Activated T-helper 2 cell treated with anti-CD3 and anti-CD28 coated beads, Interferon-gamma antibody, Interleukin-2, Interleukin-4, amounts not matched to agents 10 μg/mL and 5 μg/mL and 100 μg/mL, durations not matched to agents 14 hours and 24 hours and 36 hours (primary cell): ENCODE measurements at places on chromosomes 4 and X.

GRCh38 chr4:180059216-180059881 is 2183.9 kb upstream of the TENM3 start:
- H3K27ac ChIP-seq, result no peak overlapping the region
- peaks cover 36% of the 10 kb centered on the region for H3K27me3 ChIP-seq
- H3K36me3 ChIP-seq, result no peaks in the 10 kb centered on the region
- peaks cover 5% of the 10 kb centered on the region for H3K4me1 ChIP-seq
- DNase-seq, result no peak

DNA sequence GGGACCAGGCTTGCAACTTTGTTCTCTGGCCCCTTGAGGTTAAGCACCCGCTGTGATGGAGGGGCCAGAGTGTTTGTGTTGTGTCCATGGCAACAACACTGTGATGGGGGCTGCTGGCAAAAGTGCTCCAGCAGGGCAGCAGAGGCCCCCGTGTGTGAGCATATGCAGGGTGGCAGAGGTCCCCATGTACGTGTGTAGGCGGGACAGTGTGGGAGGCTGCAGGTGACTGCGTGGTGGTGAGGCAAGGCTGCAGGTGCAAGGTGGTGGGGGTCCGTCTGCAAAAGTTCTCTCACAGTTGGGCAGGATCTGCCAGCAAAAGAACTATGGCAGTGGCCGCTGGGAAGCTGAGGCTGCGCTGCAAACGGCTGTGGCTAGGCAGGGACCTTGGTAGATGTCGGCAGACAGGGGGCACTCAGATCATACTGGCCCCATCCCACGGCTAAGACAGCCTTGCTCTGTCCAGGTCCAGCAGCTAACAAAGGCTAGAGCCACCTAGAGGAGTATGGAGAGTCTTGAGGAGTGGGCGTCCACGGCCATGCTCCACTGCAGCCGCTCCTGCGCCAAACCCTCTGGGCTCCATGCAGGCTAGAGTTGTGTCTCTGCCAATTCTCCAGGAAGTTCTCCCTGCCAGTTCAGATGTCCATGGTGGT is 46.8 kb upstream of the PASD1 start:
- H3K4me1 ChIP-seq, result no peaks in the 10 kb centered on the region
- no peak for DNase-seq
- H3K36me3 ChIP-seq, result no peaks in the 10 kb centered on the region
- no peaks in the 10 kb centered on the region for H3K27me3 ChIP-seq
- H3K27ac ChIP-seq, result no peak overlapping the region
- no peak overlapping the region for H3K4me3 ChIP-seq

DNA sequence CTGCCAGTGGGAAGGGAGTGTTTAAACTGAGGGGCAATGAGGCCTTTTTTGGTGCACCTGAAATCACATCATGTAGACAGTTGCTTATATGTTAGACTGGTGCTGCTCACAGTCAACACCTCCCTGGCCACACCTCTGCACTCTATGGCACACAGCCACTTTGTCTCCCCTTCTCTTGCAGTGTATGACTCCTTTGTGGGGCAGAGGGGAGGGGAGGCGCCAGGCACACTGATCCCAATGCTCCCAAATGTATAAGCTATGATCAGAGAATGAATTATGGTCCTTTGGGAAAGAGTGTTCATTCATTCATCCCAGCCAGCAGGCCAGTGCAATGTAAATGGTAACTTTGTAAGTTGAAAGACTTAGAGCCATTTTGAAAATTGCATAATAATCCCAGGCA is 4.6 kb upstream of the GPC3 start:
- peaks cover 1% of the 10 kb centered on the region for H3K4me1 ChIP-seq
- no peak overlapping the region for H3K27ac ChIP-seq
- H3K36me3 ChIP-seq, result no peaks in the 10 kb centered on the region
- H3K4me3 ChIP-seq, result no peak overlapping the region

GRCh38 chr4:48153791-48154550 is 19.9 kb upstream of the TXK start:
- H3K27me3 ChIP-seq, result peaks cover 2% of the 10 kb centered on the region
- peaks cover 2% of the 10 kb centered on the region for H3K4me1 ChIP-seq
- no peak overlapping the region for H3K4me3 ChIP-seq
- DNase-seq, result no peak

DNA sequence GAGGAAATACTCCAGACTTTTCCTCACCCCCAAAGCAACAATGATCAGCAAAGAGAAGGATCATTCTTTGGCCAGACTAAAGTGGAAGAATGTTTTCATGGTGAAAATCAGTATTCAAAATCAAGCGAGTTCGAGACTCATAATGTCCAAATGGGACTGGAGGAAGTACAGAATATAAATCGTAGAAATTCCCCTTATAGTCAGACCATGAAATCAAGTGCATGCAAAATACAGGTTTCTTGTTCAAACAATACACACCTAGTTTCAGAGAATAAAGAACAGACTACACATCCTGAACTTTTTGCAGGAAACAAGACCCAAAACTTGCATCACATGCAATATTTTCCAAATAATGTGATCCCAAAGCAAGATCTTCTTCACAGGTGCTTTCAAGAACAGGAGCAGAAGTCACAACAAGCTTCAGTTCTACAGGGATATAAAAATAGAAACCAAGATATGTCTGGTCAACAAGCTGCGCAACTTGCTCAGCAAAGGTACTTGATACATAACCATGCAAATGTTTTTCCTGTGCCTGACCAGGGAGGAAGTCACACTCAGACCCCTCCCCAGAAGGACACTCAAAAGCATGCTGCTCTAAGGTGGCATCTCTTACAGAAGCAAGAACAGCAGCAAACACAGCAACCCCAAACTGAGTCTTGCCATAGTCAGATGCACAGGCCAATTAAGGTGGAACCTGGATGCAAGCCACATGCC is 89.7 kb downstream of the TET2 start:
- peaks cover 7% of the 10 kb centered on the region for H3K4me1 ChIP-seq
- H3K27ac ChIP-seq, result peak overlapping the region; percentile 15
- no peaks in the 10 kb centered on the region for H3K27me3 ChIP-seq
- no peak overlapping the region for H3K4me3 ChIP-seq
- DNase-seq, result no peak
- H3K36me3 ChIP-seq, result peaks cover 75% of the 10 kb centered on the region

GRCh38 chr4:144721994-144722393 is 76.0 kb downstream of the HHIP start:
- no peaks in the 10 kb centered on the region for H3K36me3 ChIP-seq
- no peak overlapping the region for H3K4me3 ChIP-seq
- no peaks in the 10 kb centered on the region for H3K27me3 ChIP-seq
- H3K4me1 ChIP-seq, result no peaks in the 10 kb centered on the region
- DNase-seq, result no peak

DNA sequence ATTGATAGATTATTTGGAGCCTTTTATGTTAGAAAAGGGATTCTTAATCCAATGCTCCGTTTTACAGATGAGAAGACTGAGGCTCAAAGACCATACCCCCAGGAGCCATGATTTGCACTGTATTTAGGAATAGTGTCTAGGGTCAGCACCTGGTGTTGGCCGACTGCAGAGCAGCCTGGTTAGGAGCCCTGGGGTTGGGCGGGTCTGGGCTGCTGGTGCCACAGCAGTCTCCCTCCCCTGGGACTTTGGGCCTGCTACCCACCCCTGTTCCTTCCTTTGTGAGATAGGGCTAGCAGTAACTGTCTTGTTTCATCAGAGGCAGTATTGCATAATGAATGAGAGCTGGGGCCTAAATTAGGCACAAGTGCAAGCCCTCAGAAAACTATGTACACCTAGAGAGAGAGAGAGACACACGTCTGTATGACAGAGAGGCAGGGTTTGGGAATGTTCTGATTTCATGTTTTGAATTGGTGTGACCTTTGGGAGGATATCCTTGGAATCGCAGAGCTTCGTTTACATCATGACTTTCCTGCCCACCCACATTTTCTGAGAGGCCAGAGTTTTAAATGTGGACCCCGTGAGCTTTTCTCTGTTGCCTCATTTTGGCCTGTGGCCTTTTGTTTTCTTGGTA is 111.7 kb downstream of the PTTG2 start:
- no peak for DNase-seq
- peaks cover 39% of the 10 kb centered on the region for H3K36me3 ChIP-seq
- H3K4me1 ChIP-seq, result peaks cover 27% of the 10 kb centered on the region
- H3K27me3 ChIP-seq, result no peaks in the 10 kb centered on the region
- H3K27ac ChIP-seq, result no peak overlapping the region

DNA sequence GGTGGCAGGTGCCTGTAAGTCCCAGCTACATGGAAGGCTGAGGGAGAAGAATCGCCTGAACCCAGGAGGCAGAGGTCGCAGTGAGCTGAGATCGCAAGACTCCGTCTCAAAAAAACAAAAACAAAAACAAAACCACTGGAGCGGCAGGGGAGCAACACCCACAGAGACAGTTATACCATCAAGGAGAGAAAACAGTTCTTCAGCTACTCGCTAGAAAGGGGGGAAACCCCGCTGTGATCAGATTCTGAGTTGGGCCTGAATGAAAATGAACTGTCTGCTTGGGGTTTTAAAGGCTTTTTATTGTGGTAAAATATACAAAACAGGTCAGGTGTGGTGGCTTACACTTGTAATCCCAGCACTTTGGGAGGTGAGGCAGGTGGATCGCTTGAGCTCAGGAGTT is 16.8 kb upstream of the IRAK1 start:
- H3K27me3 ChIP-seq, result no peaks in the 10 kb centered on the region
- peaks cover 40% of the 10 kb centered on the region for H3K36me3 ChIP-seq
- H3K4me3 ChIP-seq, result no peak overlapping the region
- H3K4me1 ChIP-seq, result peaks cover 15% of the 10 kb centered on the region

DNA sequence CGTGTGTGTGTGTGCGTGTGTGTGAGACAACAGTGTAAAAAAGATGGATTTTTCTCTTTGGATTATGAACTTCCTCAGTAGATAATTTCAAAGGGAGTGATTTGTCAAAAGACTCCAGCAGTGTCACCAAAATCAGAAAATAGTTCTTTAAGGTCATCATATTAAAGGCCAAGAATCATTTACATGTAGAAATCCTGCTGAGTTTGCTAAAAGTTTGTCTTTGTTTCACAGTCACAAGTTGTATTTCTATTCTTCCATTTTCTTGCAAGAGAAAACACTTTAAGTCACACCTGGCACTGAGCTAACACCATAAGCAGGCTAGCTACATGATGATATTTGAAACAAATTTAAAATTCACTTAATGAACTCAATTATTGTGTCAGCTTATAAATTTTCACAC is 222.7 kb downstream of the PACRGL start:
- no peak overlapping the region for H3K27ac ChIP-seq
- no peak for DNase-seq
- H3K4me1 ChIP-seq, result no peaks in the 10 kb centered on the region
- no peak overlapping the region for H3K4me3 ChIP-seq
- H3K27me3 ChIP-seq, result no peaks in the 10 kb centered on the region
- H3K36me3 ChIP-seq, result no peaks in the 10 kb centered on the region
